ENCODE measurements at places on chromosomes 5 and 9. TPM values are rescaled to one million over a fixed set of nuclear protein-coding genes. Genes with fewer than 3 reads are reported as not detected.

The CNTFR gene
- not detected for total RNA-seq

The ACER2 gene
- total RNA-seq: 1.6 TPM

The RNF183 gene
- total RNA-seq: not detected

The SPAG8 gene
- total RNA-seq: 1.5 TPM
